ENCODE measurements at places on chromosomes 12 and 14. TPM values are rescaled to one million over a fixed set of nuclear protein-coding genes. Genes with fewer than 3 reads are reported as not detected.

- DNase-seq = no peak
These were observed 117.7 kb downstream of the ETV6 start for GRCh38 chr12:11767029-11767724.

GRCh38 chr14:97180304-97181200, 383.4 kb downstream of the VRK1 start:
- no peak for DNase-seq

- DNase-seq = no peak
These were observed 448.1 kb downstream of the APAF1 start for GRCh38 chr12:99093166-99093565.

- no peak for DNase-seq
These were observed 174.7 kb upstream of the HIF1A start for GRCh38 chr14:61520576-61520975.

- no peak for DNase-seq
These were observed 403.3 kb upstream of the ATP2B1 start for GRCh38 chr12:90111791-90112580.

- no peak for DNase-seq
These were observed 90.2 kb downstream of the LIN7A start for GRCh38 chr12:80847575-80847974.

GRCh38 chr12:76117067-76117691, 32.7 kb upstream of the NAP1L1 start:
- DNase-seq = no peak

- DNase-seq = no peak
These were observed 54.5 kb upstream of the VASH1 start for GRCh38 chr14:76706811-76707210.

GRCh38 chr14:25400607-25401206, 350.8 kb upstream of the STXBP6 start:
- DNase-seq = no peak

GRCh38 chr12:2139651-2140050, 86.9 kb downstream of the CACNA1C start:
- no peak for DNase-seq

- no peak for DNase-seq
These were observed 12.9 kb downstream of the BRI3BP start for GRCh38 chr12:125006365-125006764.

DNA sequence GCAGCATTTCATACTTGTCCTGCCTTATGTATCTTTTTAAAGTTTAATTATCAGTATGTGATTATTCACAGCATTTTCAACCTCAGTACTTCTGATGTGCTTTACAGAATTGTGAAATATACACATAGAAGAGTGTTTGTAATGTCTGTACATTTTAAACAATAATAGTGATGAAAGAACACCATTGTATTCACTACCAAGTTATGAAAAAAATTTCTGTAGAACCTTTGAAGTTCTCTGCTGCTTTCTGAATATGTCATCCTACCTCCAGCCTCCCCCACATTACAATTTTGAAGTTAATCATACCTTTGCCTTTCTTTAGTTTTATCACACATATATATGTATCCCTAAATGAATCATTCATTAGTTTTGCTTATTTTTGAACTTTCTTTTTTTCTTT, 24.8 kb downstream of the FRMD6 start:
- DNase-seq = no peak

DNA sequence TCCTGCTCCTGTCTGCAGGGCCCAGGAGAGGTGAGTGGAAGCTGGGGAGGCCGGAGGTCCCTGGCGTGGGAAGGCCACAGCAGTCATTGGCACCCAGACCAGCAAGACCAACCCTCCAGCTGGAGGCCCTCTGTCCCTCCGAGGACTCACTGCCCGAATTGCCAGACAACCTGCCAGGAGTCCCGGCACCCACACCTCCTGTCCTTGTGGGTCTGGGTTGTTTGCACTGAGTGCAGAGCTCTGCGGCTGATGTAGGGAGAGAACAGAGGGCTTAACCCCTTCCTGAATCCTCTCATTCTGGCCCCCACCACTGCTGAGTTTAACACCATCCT, 204.9 kb downstream of the KIF26A start:
- no peak for DNase-seq

- no peak for DNase-seq
These were observed 126.1 kb downstream of the GCH1 start for GRCh38 chr14:54776361-54777001.

DNA sequence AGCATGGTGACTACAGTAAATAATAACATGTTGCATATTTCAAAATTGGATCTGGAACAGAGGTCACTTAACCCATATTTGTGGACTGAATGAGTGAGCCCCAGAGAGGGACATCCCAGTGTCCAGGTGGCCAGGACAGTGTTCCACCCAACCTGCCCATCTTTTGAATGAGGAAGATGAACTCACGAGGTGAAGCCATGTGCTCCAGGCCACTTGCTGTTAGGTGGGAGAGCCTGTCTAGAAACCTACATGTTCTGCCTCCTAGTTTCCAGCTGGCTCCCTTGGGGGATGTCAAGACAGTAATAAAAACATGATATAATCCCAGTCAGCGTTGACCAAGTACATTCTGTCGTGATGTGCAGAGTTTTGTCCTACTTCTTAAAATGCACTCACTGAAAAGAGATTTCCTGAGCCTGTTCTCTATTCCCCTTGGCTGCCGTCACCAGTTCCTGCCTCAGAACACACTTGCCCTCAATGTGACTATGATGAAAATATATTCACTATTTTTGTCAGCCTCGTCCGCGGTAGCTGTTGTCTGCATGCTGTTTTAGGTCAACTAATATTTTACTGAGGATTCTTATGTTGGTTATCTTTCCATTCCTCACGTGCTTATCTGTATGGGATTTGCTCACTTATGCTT, 25.7 kb downstream of the TSPAN9 start:
- DNase-seq = no peak

DNA sequence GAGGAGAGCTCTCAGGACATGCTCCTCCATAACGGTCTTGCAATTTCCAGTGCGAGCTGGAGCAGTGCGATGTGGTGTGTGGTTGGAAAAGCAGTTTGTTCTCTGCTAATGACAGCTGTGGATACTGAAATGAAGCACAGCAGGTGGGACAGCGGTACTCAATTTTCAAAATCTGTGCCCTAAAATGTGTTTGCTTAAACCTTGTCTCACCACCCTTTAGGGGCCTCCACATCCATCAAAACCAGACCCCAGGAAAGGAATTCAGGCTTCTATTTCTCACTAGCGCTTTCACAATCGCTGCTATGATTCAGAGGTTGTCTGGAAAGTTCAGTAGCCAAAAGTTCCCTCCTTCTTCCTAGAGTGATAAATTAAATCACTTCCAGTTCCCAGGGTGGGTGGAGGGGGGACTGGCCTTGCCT, 440.8 kb downstream of the EGLN3 start:
- no peak for DNase-seq

GRCh38 chr14:21072781-21073339, 2.8 kb downstream of the ARHGEF40 start:
- DNase-seq = peak; percentile 12

DNA sequence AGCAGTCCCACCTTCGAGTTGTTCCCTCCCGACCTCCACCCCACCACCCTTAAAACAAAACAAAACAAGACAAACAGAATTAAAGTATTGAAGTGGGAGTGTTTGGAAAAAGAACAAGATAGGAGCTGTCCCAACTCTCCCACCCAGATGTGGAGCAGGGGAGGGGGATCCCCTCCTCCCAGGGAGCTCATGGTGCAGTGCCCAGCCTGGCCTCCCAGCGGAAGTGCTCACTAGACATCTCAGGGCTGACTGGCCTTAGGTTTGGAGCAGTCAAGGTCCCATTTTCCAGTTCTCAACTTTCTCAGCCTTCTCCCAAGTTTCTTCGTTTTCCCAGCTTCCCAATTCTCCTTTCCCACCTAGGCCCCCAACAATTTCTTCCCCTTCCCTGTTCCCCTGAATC, 2.9 kb downstream of the SP7 start:
- no peak for DNase-seq

DNA sequence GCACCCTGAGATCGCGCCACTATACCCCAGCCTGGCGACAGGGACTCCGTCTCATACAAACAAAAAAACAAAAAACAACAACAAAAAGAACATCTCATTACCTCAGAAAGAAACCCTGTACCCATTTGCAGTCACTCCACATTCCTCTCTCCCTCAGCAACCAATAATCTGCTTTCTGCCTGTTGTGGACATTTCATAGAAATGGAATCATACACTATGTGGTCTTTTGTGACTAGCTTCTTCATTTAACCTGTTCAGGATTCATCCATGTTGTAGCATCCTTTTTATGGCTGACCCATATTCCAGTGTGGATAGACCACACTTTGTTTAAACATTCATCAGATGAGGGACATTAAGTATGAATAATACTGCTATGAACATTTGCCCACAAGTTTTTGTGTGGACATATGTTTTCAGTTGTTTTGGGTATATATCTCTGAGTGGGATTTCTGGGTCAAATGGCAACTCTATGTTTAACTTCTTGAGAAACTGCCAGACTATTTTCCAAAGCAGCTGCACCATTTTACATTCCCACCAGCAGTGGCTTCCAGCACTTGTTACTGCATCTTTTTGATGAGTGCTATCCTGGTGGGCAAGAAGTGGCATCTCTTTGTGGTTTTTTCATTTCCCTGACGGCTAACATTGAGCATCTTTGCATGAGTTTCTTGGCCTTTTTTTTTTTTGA, 5.9 kb upstream of the RCOR1 start:
- no peak for DNase-seq

DNA sequence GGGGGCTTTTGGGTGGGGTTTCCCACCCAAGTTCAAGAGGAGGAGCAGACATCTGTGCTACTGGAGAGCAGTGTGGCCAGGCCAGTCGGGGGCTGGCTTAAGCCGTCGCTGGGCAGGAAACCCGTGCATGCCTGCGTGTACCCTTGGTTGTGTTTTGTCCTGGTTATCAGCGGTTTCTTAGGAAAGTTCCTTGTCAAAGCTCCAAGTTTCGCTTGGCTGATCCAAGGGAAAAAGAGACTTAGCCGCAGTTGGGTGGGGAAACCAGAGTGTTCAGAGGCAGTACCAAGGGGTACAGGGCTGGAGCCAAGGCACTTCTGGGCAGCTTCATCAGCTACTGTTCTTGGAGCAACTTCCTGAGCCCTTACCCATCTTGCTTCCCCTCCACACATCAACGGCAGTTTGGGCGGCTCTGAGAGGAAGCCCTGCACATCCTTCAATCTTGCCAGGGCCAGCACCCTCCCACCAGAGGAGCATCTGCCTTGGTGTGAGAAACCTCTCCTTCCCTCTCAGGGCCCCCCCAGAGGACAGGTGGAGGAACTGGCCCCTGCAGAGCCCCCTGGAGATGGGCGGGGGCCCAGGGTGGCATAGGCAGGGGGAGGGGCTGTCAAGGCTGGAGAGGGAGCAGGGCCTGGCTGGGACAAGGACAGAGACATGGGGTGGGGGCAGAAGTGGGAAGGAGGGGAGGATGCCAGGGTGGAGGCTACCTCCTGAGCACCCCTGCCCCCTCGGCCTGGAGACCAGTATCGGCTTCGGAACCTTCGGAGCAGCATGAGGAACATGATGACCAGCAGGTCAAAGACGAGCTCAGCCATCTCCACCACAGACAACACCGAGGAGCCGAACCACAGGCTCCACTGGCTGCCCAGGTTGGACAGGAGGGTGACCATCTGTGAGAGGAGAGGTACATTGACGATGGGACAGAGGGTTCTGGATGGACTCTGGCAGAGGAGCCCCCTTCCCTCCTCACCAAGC, 5.8 kb upstream of the TNFRSF1A start:
- no peak for DNase-seq

- DNase-seq = no peak
These were observed 100.2 kb downstream of the TTC7B start for GRCh38 chr14:90715993-90716392.

GRCh38 chr12:6034596-6034995, 89.5 kb upstream of the ANO2 start:
- no peak for DNase-seq

DNA sequence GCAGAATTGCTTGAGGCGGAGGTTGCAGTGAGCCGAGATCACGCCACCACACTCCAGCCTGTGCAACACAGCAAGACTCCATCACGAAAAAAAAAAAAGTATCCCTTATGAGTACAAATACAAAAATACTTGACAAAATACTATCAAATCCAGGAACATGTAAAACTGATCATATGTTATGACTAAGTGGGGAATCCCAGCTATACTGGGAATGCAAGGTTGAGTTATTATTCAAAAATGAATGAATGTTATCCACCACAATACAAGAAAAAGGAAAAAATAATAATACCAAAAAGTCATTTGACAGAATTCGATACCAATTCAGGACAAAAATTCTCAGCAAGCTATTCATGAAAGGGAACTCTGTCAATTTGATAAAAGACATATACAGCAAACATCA, 32.6 kb downstream of the MOK start:
- no peak for DNase-seq

GRCh38 chr12:43111608-43112007, 440.4 kb downstream of the ADAMTS20 start:
- no peak for DNase-seq

DNA sequence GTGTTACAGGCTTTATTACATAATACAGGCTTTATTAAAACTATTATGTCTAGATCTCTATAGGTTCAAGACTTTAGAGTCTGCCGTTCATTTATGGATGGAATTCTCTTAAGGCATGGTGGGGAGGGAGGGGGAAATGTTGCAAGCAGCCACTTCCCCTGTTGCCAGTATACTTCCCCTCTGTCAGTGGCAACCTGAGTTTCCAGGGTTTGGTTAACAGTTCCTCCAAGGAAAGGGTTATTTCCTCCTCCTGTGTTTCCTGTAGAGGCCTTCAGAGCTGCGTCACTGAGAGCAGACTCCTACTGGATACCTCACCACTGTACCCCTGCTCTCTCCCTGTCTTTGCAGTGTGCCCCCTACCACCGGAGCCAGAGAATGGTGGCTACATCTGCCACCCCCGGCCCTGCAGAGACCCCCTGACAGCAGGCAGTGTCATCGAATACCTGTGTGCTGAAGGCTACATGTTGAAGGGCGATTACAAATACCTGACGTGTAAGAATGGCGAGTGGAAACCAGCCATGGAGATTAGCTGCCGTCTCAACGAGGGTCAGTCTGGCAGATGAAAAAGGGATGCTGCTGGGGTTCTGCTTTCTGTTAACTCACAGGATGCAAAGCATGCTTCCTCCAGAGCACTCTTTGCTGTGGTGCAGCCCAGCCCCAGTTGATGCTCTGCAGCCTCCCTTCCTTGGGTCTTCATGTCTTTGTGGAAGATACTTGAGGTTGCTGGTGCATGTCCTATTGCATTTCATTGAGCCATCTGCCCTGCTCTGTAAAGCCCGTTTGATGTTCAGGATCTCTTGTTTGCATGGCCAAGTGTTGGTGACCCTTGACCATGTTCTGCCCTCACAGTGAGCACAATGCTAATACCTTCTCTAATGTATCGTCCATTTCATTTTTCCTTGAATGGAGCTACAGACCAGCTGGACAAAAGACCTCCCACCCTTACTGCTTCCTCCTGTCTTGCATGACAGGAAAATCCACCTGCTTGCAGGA, 63.6 kb upstream of the SRSF5 start:
- no peak for DNase-seq

Gene KERA
- total RNA-seq = 1.2 TPM

Gene ACVRL1
- total RNA-seq = 9.4 TPM

Gene APOF
- total RNA-seq = not detected

Gene FIGNL2
- 0.82 TPM for total RNA-seq

Gene FGD6
- 12.6 TPM for total RNA-seq

Gene ZC2HC1C
- total RNA-seq = 2.4 TPM

Gene CPNE6
- 35.5 TPM for total RNA-seq

Gene NCKAP5L
- total RNA-seq = 7.3 TPM

Gene KCNH3
- total RNA-seq = 3.7 TPM

Gene ISM2
- total RNA-seq = 1.2 TPM

Gene RIMBP2
- total RNA-seq = 47.7 TPM

Gene RNASE1
- total RNA-seq = 12.2 TPM

Gene C3AR1
- 1.6 TPM for total RNA-seq
